ENCODE measurements at places on chromosomes 3 and 15.

GRCh38 chr15:22955544-22956119, 24.5 kb downstream of the CYFIP1 start:
- H3K4me3 ChIP-seq, result no peak overlapping the region
- no peaks in the 10 kb centered on the region for H3K27me3 ChIP-seq
- no peaks in the 10 kb centered on the region for H3K36me3 ChIP-seq
- DNase-seq, result no peak

GRCh38 chr3:154801729-154802128, 278.4 kb upstream of the MME start:
- no peak for DNase-seq
- H3K4me1 ChIP-seq, result no peaks in the 10 kb centered on the region
- peaks cover 8% of the 10 kb centered on the region for H3K36me3 ChIP-seq
- H3K27ac ChIP-seq, result no peak overlapping the region
- no peaks in the 10 kb centered on the region for H3K27me3 ChIP-seq
- H3K4me3 ChIP-seq, result no peak overlapping the region

GRCh38 chr3:42557854-42558253, 23.9 kb downstream of the SEC22C start:
- DNase-seq, result no peak
- no peak overlapping the region for H3K4me3 ChIP-seq
- H3K4me1 ChIP-seq, result no peaks in the 10 kb centered on the region
- H3K36me3 ChIP-seq, result peaks cover 18% of the 10 kb centered on the region

DNA sequence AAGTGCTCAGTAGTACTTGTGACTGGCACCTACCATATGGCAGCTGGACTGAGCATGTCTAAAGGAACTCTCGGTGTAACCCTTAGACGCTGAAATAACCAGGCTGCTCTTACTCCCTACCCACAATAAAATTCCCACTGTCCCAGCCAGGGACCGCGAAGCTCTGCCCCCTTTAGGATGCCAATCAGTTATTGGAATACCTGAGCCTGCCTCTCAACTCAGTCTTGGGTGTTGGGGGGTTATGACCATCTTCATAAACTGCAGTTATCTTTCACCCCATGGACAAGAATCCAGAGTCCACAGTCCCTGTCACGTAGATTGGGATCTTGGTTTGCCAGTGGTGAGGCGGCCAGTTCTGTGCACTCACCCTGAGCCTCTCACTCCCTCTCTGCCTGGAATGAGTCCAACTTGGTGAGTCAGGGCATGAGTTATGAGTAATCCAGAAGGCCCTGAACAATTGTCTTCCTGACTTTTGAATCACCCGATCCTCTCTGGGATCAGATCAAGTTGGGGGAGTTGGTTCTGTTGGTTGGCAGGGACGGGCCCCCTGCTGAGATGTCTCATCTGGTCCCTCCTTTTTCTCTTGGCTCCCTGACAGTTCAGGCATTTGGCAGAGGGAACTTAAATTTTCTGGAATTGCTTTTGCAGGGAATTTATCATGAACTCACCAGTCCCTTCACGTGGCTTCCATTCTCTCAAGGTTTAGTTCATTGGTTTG, 120.1 kb upstream of the UBE2E1 start:
- H3K27me3 ChIP-seq, result no peaks in the 10 kb centered on the region
- no peak overlapping the region for H3K27ac ChIP-seq
- peaks cover 4% of the 10 kb centered on the region for H3K36me3 ChIP-seq
- H3K4me1 ChIP-seq, result peaks cover 7% of the 10 kb centered on the region

Measured in neural crest cell (in vitro differentiated cells).